ENCODE measurements at places on chromosomes 13 and 19. TPM values are rescaled to one million over a fixed set of nuclear protein-coding genes. Genes with fewer than 3 reads are reported as not detected.

Gene TMEM147
- total RNA-seq = 51.4 TPM

Gene OSCAR
- total RNA-seq = under 0.01 TPM

Gene PCDH17
- total RNA-seq = 2.2 TPM

Gene ACP7
- not detected for total RNA-seq

Gene ICAM1
- 8.3 TPM for total RNA-seq

Gene TUBA3C
- not detected for total RNA-seq

Gene APOC4
- total RNA-seq = not detected

Gene CD37
- not detected for total RNA-seq

Gene TEX26
- not detected for total RNA-seq

Gene TTC9B
- total RNA-seq = not detected

Gene NEK5
- under 0.01 TPM for total RNA-seq

Gene IZUMO2
- total RNA-seq = not detected

Gene KLK3
- not detected for total RNA-seq

Gene BEST2
- not detected for total RNA-seq

Gene ZNF146
- 65.7 TPM for total RNA-seq

Gene SRRM5
- total RNA-seq = not detected

Gene ZNF471
- total RNA-seq = 0.65 TPM
